ENCODE measurements at places on chromosomes 1 and 21.

DNA sequence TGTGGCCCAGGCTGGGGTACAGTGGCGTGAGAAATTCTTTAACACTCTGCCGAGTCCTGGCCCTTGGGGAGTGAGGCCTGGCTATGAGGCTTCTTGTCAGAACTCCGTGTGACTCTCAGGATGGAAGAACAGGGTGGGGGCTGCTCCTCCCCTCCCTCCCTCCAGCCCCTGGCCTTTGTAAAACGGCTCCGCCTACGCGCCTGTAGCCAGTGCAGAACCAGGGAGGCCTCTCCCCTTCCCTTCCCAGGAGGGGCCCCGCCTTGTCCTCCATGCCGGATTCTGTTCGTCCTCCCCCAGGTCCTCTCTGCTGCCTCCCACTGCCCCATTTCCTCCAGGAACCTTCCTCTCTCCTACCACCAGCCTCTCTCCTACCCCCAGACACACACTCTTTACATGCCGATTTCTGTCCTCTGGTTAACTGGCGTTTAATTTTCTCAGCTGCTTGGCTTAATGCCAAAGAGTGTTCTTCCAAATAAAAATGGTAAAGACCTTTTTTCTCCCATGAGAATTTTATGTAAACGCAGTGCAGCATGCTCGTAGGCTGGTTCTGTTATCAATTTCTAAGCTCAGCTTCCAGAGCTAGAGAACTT, 21.0 kb downstream of the PDE9A start:
- no peak for DNase-seq

DNA sequence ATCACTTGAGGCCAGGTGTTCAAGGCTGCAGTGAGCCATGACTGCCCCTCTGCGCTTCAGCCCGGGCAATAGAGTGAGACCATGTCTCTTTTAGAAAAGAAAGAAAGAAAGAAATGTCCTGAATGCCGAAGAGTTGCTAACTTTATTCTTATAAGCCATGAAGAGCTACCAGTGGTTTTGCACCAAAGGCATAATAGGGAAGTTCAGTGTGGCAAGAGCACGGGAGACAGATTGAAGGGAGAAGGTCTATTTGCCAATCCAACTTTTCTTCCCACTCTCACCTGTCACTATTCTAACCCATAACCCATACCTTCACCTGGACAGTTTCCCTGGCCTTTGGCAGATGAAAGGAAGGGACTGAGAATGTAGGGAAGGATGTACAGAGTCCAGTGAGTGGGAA, 4.4 kb upstream of the PEA15 start:
- no peak for DNase-seq

- no peak for DNase-seq
Measured at GRCh38 chr1:61091455-61091854, 9.1 kb downstream of the NFIA start.

DNA sequence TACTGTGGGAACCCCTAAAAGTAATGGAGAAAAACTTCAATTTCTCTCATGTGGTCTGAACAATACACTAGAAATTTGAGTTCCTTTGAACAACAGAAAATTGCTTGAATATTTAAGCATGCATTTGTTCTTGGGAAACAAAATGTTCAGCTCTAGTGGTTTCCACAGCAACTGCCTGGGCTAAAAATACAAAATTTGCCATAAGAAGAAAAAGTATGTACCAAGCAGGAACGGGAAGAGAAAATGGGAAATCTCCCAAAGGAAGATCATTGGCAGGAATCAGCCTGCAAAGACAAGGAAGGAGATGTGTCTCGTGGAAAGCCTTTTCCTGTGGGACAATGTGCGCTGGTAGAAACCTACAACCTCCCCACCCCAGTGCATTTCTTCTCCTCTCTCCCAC, 119.0 kb upstream of the DPT start:
- no peak for DNase-seq

DNA sequence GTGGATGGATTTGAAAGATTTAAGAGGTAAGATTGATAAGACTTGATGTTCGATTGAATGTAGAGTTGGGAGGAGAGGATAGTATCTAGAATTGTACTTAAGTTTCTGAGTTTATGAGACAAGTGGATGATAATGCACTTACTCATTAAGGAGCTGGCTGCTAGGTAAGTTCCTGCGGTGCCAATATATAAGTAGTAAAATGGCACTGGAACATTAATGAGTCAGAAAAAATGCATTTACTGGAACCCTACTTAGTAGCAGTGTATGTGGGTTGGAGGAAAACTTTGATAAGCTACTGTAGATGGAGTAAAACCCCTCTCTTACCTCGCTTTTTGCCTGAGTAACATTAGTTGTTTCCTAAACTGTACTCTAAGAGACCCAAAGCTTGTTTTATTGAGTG, 68.2 kb downstream of the ZFYVE9 start:
- no peak for DNase-seq
